ENCODE measurements at places on chromosomes 5 and 9. TPM values are rescaled to one million over a fixed set of nuclear protein-coding genes. Genes with fewer than 3 reads are reported as not detected.
A peak's percentile ranks its signal among the peaks of the same experiment; 100 is the strongest.

CRAT gene
- total RNA-seq, result 9.9 TPM

HCN1 gene
- 7.4 TPM for total RNA-seq

- no peak for DNase-seq
- peak overlapping the region; percentile 61 for H3K27ac ChIP-seq
- no peaks in the 10 kb centered on the region for H3K4me1 ChIP-seq
- no peaks in the 10 kb centered on the region for H3K27me3 ChIP-seq
- peaks cover 62% of the 10 kb centered on the region for H3K36me3 ChIP-seq
Measured at GRCh38 chr5:74798977-74799911, 32.2 kb downstream of the NSA2 start.

GRCh38 chr9:127143920-127144465, 21.6 kb upstream of the ANGPTL2 start:
- no peaks in the 10 kb centered on the region for H3K27me3 ChIP-seq
- peaks cover 13% of the 10 kb centered on the region for H3K4me1 ChIP-seq
- no peak overlapping the region for H3K4me3 ChIP-seq
- no peak for DNase-seq

GRCh38 chr5:170293273-170293672, 4.3 kb downstream of the LCP2 start:
- H3K4me1 ChIP-seq, result no peaks in the 10 kb centered on the region
- no peak overlapping the region for H3K4me3 ChIP-seq
- H3K27ac ChIP-seq, result no peak overlapping the region
- H3K36me3 ChIP-seq, result no peaks in the 10 kb centered on the region
- DNase-seq, result no peak

- H3K4me1 ChIP-seq, result peaks cover 37% of the 10 kb centered on the region
- H3K27ac ChIP-seq, result no peak within 1 kb of the TSS
- peak within 1 kb of the TSS; percentile 91 for H3K4me3 ChIP-seq
- no peaks in the 10 kb centered on the region for H3K36me3 ChIP-seq
Measured at GRCh38 chr5:159209438-159210209, at the start of gene RNF145. Gene RNF145, minus strand, starts transcription at chr5:159209553. Its CDS starts 5,936 bp downstream, at chr5:159203617.

DNA sequence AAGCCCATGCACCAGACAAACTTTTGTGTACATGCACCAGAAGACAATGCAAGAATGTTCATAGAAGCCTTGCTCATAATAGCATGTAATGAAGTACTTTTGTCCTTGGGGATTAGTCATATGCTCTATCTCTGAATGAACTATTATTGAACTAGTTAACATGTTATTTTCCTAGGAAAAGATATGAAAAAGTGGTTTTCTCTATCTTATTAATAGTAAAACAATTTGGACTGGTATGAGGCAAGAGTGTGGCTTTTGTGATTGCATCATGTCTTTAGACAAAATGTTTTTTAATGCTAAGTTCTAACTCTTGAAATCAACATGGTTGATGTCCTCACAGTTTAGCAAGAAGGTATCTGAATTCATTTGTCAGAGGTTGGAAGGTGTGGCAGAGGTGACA, 55.7 kb upstream of the SPDL1 start:
- no peaks in the 10 kb centered on the region for H3K36me3 ChIP-seq
- H3K4me3 ChIP-seq, result no peak overlapping the region
- no peak for DNase-seq
- H3K27ac ChIP-seq, result no peak overlapping the region
- H3K4me1 ChIP-seq, result peaks cover 14% of the 10 kb centered on the region
- H3K27me3 ChIP-seq, result no peaks in the 10 kb centered on the region

GRCh38 chr9:36050476-36050875, 13.8 kb downstream of the RECK start:
- no peak for DNase-seq
- no peak overlapping the region for H3K27ac ChIP-seq
- H3K36me3 ChIP-seq, result no peaks in the 10 kb centered on the region
- H3K4me3 ChIP-seq, result no peak overlapping the region

GRCh38 chr5:150189728-150190502, at the start of gene SLC6A7:
Gene SLC6A7, plus strand, starts transcription at chr5:150190062. Its CDS starts 266 bp downstream, at chr5:150190328.
- peaks cover 6% of the 10 kb centered on the region for H3K4me1 ChIP-seq
- H3K4me3 ChIP-seq, result peak within 1 kb of the TSS; percentile 72
- no peaks in the 10 kb centered on the region for H3K36me3 ChIP-seq
- H3K27ac ChIP-seq, result no peak within 1 kb of the TSS
- DNase-seq, result peak; percentile 42

DNA sequence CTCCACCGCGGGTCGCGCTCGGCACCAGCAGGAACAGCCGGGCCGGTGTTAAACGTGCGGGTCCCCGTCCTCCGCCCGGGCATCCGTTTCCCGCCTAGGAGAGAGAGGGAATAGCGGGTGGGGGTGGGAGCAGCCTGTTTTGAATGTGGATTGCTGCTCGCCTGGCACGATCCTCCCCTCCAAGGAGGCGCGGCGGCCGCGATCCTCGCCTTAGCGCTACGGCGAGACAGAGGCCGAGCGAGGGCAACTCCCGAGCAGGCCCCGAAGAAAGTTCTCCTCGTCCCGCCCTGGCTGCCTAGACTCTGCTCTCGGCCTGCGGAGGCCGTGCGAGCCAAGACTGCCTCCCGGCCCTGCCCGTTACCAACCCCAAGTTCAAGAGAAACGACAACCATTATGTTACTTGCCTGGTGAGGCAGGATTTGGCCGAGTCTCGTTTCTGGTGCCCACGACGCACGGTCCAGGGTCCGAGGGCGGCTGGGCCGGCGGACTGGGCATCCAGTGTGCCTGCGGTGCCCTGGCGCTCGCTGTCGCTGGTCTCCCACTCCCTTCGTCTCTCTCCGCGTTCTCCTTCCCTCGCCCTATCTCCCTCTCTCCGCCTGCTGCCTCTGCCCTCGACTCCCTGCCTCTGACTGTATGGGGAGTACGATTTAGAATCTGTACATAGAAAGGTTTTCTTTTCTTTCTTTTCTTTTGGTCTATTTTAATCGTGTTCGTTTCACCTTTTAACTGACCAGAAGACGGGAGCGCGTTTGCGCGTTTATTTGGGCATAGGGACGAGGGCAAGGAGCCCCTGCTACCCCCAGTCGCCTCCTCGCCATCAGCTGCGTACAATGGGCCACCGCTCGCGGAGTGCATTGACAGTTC, 724 bp downstream of the NR2F1-AS1 start:
- no peaks in the 10 kb centered on the region for H3K36me3 ChIP-seq
- H3K27ac ChIP-seq, result no peak overlapping the region
- H3K4me1 ChIP-seq, result peaks cover 66% of the 10 kb centered on the region

DNA sequence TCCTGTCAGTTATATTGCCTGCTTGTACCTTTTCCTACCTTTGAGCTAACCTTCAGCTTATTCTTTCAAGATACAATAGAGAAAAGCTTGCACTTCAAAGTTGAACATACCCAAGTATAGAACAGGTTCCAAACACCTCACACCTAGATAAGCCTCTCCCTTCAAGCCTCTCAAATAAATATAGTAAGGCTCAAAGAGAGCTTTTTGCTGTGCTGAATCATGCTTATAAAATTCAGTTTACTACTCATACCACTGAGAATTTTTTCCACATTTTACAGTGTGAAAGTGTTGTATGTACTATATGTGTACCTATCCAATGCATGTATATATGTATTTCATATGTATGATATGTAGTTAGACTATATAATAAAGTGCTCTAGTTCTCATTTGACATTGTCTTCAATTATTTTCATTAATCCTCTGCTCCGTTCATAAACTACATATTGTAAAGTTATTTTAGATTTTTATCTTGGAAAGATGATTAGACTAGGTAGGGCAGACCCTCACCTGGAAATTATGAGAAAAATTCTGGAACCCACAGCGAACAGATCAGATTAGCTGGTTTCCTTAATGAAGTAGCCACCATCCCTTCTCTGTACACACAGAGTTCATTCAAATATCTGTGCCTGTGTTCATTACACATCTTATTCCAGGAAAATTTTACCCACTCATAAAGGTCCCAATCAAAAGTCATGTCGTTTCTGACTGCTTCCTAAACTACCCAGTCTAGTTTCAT, 149.2 kb upstream of the RGMB start:
- H3K4me3 ChIP-seq, result no peak overlapping the region
- H3K27ac ChIP-seq, result no peak overlapping the region
- H3K4me1 ChIP-seq, result no peaks in the 10 kb centered on the region
- H3K27me3 ChIP-seq, result no peaks in the 10 kb centered on the region
- H3K36me3 ChIP-seq, result no peaks in the 10 kb centered on the region
- DNase-seq, result no peak

GRCh38 chr5:133467335-133467779, 145.0 kb downstream of the FSTL4 start:
- no peaks in the 10 kb centered on the region for H3K36me3 ChIP-seq
- H3K27me3 ChIP-seq, result no peaks in the 10 kb centered on the region
- no peak for DNase-seq
- no peak overlapping the region for H3K4me3 ChIP-seq
- H3K27ac ChIP-seq, result no peak overlapping the region

DNA sequence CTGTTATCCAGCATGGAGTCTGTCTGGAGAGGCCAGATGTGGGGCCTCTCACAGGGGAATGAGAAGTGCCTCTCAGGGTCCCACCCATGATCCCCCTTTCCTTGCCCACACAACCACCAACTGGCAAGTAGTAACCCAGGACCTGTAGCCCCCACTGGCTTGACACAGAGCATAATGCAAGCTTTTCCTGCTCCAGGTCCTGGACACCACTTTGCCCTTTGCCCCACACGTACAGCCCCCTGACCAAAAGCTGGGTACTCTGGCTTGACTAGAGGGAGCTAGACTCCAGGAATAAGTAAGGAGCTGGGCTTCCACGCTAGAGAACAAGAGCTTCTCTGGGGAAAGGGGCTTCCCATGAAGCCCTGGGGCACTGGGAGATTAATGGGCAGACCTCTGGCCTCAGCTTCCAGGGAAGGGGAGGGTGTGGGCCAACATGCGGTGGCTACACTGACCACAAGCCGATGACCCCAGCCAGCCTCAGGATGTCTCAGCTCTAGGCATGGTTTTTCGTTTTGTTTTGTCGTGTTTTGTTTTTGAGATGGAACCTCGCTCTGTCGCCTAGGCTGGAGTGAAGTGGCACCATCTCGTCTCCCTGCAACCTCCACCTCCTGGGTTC, 109.5 kb downstream of the C9orf50 start:
- H3K4me1 ChIP-seq, result peaks cover 8% of the 10 kb centered on the region
- H3K27me3 ChIP-seq, result no peaks in the 10 kb centered on the region
- no peaks in the 10 kb centered on the region for H3K36me3 ChIP-seq
- DNase-seq, result no peak
- H3K27ac ChIP-seq, result no peak overlapping the region

DNA sequence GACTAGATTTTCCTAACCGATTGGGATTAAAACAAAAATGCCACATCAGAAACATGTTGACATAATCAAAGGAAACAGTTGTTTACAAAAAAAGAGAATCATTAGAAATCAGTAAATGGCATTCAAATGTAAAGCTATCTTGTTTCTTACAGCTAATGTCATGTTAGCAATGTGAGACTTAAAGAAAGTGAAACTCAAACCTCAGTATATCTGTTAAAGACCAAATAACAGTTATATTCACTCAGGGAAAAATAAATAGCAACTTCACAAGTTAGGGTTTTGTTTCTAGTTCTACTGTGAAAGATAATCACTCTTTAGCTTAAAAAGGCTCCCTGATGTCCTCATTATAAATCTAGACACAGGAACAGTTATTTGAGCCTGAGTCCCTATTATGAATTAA, 189.3 kb upstream of the EFNA5 start:
- no peaks in the 10 kb centered on the region for H3K27me3 ChIP-seq
- no peak overlapping the region for H3K4me3 ChIP-seq
- H3K36me3 ChIP-seq, result no peaks in the 10 kb centered on the region
- no peak overlapping the region for H3K27ac ChIP-seq
- peaks cover 3% of the 10 kb centered on the region for H3K4me1 ChIP-seq

DNA sequence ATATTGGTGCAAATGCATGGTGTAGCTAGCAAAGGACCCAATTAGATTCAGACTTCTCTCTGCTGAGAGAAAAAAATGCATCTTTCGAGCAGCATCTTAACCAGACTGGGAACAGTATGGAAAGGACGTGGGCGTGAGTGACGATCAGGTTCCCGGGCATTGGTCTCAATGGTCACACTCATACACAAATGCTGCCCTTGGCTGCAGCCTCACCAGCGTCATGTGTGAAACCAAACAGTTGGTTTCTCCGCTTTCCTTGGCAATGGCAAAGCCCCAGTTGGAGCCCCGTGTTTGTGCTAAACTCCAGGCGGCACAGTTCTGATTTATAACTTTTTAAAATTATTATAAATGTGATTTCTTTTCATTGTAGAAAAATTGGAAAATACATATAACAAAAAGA, 237.8 kb downstream of the SEC61B start:
- no peak for DNase-seq
- no peak overlapping the region for H3K27ac ChIP-seq
- no peak overlapping the region for H3K4me3 ChIP-seq
- no peaks in the 10 kb centered on the region for H3K4me1 ChIP-seq

Measured in GM23338 (cell line).